ENCODE measurements at places on chromosomes 5 and 9.

GRCh38 chr5:168353216-168353957 lies 61.9 kb downstream of the WWC1 start:
- DNase-seq = no peak

DNA sequence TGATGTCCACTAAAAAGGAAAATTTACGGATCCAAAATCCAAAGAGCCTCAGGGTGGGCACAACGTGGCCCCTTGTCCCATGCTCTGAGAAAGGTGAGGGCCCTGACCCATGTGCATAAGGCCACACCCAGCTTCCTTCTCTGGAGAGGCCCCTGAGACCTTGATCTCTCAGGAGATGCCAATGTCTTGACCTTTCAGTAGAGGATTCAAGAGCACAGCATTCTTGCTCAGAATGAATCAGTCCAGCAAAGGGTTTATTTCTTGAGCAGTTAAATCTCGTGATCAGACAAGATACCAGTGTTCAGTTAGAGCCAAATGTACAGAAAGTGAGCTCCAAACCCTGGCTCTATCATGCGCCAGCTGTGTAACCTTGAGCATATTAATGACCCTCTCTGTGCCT lies 115.9 kb upstream of the DAPK1 start:
- DNase-seq = no peak

- no peak for DNase-seq
Observed at GRCh38 chr5:148993283-148993936, 69.5 kb downstream of the SH3TC2 start.

DNA sequence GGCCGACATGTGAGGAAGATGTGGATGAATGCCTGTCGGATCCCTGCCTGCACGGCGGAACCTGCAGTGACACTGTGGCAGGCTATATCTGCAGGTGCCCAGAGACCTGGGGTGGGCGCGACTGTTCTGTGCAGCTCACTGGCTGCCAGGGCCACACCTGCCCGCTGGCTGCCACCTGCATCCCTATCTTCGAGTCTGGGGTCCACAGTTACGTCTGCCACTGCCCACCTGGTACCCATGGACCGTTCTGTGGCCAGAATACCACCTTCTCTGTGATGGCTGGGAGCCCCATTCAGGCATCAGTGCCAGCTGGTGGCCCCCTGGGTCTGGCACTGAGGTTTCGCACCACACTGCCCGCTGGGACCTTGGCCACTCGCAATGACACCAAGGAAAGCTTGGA lies 14.1 kb downstream of the CRB2 start:
- no peak for DNase-seq

GRCh38 chr5:72328172-72328571 lies 8.0 kb downstream of the PTCD2 start:
- DNase-seq = no peak

- no peak for DNase-seq
Observed at GRCh38 chr5:77898385-77898784, 122.2 kb upstream of the TBCA start.

- no peak for DNase-seq
Observed at GRCh38 chr9:113454914-113455761, 8.4 kb upstream of the RGS3 start.

GRCh38 chr5:107470295-107470582 lies 200.5 kb downstream of the EFNA5 start:
- no peak for DNase-seq

- no peak for DNase-seq
Observed at GRCh38 chr9:88522360-88522759, 12.6 kb upstream of the NXNL2 start.

GRCh38 chr5:140076788-140077187 lies 33.7 kb upstream of the NRG2 start:
- no peak for DNase-seq

- no peak for DNase-seq
Observed at GRCh38 chr5:140181525-140181924, 6.5 kb downstream of the CYSTM1 start.

GRCh38 chr9:89427621-89428221 lies 70.2 kb downstream of the SEMA4D start:
- peak; percentile 82 for DNase-seq

DNA sequence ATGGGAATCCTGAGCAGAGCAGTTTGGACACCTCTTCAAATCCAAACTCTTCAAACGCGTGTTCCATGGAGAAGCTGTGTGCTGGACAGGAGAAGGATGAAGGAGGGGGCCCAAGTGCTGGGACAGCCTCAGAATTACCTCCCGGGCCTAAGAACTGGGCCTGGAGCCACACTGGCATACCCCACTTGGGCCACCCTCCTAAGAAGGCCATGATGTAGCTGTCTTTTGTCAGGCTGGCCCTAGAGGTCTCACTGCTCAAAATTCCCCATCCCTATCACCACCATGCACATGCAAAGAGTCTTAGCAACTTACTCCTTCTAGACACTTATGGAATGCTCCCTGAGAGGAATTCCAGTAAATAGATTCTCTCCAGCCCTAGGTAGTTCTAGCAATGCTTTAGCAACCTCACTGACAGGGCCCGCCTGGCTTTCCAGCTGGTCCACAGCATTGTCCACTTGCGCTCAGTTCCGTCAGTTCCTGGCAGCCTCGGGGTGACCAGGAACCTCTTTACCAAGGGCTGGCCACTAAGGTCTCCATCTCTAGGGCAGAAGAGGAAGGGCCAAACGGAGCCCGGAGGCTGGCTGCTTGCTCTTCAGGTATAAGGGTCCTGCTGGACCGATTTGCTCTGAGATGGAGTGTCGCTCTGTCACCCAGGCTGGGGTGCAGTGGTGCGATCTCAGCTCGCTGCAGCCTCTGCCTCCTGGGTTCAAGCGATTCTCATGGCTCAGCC lies 75.3 kb downstream of the RGS3 start:
- no peak for DNase-seq

GRCh38 chr5:122170620-122171019 lies 41.3 kb downstream of the ZNF474 start:
- DNase-seq = no peak

GRCh38 chr5:142842994-142843905 lies 73.1 kb downstream of the ARHGAP26 start:
- no peak for DNase-seq
